Immature natural killer cell (primary cell): ENCODE measurements at places on chromosomes 6 and 20. TPM values are rescaled to one million over a fixed set of nuclear protein-coding genes. Genes with fewer than 3 reads are reported as not detected.

- no peak for DNase-seq
These were observed 197.8 kb downstream of the OGFRL1 start for GRCh38 chr6:71486461-71486860.

DNA sequence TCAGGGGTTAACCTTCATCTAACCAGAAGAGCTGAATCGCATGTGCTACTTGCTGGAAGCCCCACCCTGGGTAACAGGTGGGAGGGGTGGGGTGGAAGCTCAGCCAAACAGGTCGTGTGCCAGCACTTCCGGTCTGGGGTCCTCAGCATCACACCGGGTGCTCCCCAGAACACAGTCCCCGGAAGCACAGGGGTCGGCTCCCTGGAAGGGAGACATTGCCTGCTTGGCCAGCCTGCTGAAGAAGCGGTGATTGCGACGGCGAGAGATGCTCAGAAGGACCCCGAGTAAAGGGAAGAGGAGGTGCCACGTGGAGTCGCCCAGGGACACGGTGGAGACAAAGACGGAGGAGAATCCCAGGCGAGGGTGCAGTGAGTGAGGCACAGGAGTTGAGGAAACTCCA lies 36.5 kb downstream of the MYT1 start:
- DNase-seq = no peak

GRCh38 chr6:165455488-165455887 lies 146.1 kb upstream of the C6orf118 start:
- DNase-seq = no peak

DNA sequence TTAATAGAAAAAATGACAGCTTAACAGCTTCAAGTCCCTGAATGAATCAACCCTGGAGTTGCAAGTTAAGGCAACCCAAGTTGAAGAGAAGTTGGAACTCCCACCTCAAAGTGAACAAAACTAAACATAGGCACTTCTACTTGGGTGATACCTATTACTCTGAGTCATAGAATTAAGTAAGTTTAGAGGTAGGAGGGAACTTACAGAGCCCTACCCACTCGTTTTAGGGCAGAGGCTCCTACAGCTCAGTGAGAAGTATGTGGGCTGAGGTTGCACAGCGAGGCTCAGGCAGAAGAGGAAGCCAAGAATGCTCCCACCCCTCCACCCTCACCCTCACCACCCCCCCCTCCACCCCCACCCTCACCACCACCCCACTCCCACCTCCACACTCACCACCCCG lies 42.2 kb downstream of the NFATC2 start:
- DNase-seq = peak; percentile 78

- DNase-seq = no peak
These were observed 79.5 kb upstream of the ISM1 start for GRCh38 chr20:13141546-13141945.

DNA sequence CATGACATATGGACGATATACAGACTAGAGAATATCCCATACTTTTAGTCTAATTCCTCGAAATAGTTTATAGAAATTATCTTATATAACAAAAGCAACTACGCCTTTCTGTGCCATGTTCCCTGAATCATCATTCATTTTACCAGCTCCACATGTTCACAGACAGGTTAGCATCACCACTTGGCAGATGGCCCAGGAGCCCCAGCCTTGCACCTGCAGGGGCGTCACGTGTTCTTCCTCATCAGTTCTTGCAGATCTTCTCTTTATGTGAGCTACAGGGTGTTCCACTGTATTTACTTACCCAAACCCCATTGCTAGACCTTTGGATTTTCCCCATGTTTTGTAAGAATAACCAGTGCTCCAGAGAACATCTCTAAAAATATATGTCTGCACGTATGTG lies 12.6 kb upstream of the BNIP5 start:
- DNase-seq = no peak

DNA sequence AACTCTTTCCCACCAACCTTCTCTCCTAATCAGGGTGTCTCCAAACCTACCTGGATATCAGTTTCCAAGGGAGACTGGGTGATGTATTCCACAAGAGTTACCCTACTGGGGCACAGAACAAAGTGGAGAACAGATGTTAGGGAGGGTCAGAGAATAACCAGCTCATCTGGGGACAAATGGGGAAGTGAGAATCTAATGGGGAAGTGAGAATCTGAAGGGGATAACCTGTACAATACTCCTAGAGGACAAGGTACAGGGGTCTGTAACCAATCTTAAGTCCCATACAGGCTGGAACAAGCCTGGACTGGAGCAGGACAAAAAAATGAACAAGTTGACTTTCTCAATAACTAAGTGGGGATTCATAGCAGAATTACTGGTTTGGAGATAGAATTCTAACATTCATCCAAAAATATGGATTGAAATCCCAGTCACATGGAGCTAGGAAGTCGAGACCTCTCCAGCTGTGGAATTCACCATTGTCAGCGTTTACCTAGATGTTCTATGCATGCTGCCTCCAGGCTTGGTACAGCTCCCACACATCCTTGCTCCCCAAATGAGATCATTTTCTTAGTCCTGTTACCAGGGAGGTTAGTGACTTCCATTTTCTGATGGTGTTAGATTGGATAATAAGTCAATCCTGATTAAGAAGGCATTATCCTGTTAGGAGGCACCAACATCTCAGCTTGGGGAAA lies 214.8 kb upstream of the MOCS1 start:
- DNase-seq = no peak

DNA sequence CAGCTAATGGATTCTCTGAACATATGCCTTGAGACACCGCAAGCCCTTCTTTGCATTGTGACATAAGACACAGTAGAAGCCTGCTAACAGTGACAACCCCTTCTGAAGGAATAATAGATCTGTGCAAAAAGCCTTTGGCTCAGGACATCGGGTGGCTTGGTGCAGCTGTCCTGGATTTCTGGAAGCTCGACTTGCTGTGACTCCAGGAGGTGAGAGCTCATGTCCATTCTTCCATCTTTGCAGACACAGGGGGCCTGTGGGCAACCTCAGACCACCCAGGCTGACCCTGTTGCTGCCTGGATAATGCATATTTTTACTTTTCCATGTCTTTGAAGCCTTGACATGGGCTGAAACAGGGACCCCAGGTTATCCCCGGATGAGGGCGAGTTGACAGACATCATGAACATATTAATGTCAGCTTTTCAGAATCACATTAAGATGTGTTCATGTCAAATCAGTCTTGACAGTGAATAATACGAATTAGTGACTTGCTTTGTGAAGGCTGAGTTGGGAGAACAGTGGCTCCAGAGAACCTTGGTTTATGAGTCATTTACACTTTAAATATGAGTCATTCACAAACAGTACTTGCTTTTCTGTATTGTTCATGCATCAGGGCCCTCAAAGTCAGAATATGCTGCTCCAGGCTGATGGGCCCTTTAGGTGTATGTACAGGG lies 66.8 kb upstream of the IYD start:
- DNase-seq = no peak

DNA sequence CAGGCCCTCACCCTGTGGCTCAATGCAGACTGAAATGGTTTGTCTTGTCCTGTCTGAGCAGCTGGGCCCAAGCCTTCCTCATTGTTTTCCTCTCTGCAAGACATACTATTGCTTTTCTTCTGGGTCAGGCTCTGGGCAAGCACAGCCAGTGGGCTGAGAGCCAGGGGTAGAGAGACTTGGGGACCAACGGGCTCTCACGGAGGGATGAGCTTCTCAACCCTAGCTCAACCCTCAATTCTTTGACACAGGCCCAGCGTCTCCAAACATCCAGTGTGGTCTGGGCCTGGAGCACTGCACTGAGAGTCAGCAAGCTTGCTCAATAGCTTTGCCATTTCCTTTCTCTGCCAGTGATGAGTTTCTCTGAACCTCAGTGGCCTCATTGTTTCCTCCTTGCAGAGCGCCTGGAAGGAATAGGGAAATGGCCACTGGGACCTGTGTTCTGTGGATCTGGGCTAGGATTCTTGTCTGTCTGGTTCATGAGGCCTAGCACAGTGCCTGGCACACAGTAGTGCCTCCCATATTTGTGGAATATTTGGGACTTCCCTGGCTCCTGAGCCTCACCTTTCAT lies 9.3 kb downstream of the ANGPT4 start:
- no peak for DNase-seq

DNA sequence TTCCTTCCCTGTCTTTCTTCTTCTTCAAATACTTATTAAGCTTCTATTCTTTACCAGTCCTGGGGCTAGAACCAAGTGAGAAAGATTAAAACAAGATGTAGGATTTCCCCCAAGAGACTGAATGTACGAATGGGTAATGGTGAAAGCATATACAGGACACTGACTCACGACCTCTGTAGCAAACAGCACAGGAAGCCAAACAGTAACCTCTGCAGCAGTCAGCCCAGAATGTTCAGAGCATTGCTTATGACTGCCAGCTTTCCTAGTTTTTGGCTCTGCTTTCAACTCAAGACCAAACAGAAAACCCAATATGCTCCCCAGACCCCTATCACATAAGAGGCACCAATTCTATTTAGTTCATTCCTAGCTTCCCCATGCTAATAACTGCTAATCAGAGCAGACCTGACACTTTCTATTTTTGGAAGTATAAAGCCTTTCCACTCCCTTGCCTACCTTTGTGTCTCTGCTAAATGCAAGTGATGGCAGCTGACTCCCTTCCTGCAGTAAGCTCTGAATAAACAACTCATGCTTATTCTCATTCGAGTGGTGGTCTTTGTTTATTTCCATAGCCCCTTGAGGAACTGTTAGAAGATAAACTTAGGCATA lies 690.6 kb downstream of the EPM2A start:
- DNase-seq = no peak

- DNase-seq = no peak
These were observed 38.7 kb downstream of the CDH4 start for GRCh38 chr20:61290721-61291120.

GRCh38 chr6:45966340-45966739 lies 49.3 kb downstream of the CLIC5 start:
- no peak for DNase-seq

LY6G5C gene
- 9.7 TPM for polyA plus RNA-seq

MATN4 gene
- not detected for polyA plus RNA-seq

PAQR8 gene
- polyA plus RNA-seq = 6.5 TPM

SLCO4A1 gene
- not detected for polyA plus RNA-seq
